CD4-positive, alpha-beta T cell treated with Interleukin-4 for 1 hour (primary cell): ENCODE measurements at places on chromosomes 11 and 22.
A peak's percentile ranks its signal among the peaks of the same experiment; 100 is the strongest.

- DNase-seq = no peak
These were observed 21.0 kb upstream of the TMEM86A start for GRCh38 chr11:18677560-18677959.

GRCh38 chr22:37260901-37261336 is 16.9 kb upstream of the RAC2 start:
- peak; percentile 73 for DNase-seq

DNA sequence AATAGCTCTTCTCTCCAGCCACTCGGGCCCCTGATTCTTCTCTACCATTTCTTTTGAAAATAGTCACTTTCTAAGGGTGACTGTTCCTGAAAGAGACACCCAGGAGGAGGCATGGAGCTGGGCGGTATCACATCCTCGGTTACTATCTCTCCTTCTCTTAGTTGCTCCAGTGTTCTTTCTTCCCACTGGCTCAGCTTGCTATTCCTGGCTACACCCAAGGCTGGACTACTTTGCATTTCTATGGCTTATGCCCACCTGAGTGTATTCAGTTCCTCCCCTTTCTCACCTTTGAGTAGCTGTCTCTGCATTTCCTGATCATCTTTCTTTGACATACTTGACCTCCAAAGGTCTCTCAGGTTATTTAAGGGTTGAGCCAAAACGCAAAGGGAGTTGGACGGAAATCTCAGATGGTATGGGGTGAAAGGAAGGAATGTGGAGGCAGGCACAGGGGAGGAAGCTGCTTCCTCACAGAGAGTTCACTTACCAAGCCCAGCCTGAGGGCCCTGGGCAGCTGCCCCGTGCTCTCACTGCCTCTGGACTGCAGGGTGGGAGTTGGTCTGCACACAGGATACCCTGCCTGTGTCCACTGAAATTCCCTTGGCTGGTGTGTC is 155.7 kb downstream of the SNX19 start:
- no peak for DNase-seq

DNA sequence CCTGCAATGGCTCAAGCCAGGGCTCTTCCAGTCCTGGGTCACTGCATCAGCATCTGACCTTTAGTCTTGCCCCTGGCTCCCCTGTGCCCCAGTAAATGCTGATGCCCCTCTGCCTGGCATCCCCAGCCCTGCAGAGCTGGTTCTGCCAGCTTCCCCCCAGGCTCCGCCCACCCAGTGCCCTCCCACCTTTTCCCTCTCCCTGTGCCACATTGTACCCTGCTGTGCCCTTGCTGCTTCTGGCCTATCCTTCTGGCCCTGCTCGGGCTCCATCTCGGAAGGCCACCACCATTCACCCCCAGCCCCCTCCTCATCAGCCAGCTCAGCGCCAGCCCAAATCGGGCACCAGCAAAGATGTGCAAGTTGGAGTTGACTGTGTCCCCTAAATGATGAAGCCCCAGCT is 7.4 kb downstream of the CAPN5 start:
- DNase-seq = no peak

- peak; percentile 59 for DNase-seq
These were observed 48.9 kb downstream of the RELT start for GRCh38 chr11:73425108-73425507.

GRCh38 chr22:47918276-47918921 is 1155.9 kb downstream of the TBC1D22A start:
- peak; percentile 47 for DNase-seq

GRCh38 chr11:33867561-33867960 is 24.3 kb downstream of the LMO2 start:
- DNase-seq = no peak

- DNase-seq = peak; percentile 54
These were observed 104.7 kb downstream of the KIAA1671 start for GRCh38 chr22:25057013-25057881.

- DNase-seq = no peak
These were observed 108.9 kb upstream of the NCAM1 start for GRCh38 chr11:112852143-112852866.

- DNase-seq = no peak
These were observed 12.6 kb upstream of the TFIP11 start for GRCh38 chr22:26524870-26525269.

DNA sequence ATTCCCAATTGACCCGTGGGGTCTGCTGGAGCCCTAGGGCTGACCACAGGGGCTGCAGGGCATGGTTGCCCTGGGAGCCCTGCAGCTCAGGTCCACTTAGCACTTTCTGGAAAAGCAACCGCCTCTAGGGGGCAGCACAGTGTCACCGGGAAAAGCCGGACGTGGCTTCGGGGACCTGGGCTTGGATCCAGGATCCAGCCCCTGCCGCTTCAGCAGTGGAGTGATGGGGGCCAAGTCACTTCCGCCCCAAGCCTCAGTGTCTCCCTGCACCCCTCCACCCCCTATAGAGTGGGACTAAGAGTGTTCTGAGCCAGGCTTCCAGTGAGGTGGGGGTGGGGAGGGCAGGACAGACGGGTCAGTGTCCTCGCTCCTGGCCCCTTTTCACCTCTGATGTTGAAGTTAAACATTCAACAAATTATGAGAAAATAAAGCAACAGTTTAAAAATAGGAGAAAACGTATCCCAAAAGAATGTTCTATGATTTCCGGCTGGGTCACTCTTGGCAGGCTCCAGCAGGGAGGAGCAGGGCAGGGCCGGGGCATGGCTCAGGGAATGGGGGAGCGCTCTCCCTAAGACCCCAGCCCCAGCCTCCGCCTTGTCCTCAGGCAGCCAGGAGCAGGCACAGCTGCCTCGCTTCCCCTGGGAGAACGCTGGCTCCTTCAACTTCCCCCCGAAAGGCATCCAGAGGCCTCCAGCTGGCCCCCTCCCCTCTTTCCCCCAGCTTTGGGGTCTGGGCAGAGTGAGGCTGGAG is 96.5 kb upstream of the FGF3 start:
- DNase-seq = peak; percentile 4

GRCh38 chr11:34308049-34308912 is 49.5 kb downstream of the ABTB2 start:
- no peak for DNase-seq

DNA sequence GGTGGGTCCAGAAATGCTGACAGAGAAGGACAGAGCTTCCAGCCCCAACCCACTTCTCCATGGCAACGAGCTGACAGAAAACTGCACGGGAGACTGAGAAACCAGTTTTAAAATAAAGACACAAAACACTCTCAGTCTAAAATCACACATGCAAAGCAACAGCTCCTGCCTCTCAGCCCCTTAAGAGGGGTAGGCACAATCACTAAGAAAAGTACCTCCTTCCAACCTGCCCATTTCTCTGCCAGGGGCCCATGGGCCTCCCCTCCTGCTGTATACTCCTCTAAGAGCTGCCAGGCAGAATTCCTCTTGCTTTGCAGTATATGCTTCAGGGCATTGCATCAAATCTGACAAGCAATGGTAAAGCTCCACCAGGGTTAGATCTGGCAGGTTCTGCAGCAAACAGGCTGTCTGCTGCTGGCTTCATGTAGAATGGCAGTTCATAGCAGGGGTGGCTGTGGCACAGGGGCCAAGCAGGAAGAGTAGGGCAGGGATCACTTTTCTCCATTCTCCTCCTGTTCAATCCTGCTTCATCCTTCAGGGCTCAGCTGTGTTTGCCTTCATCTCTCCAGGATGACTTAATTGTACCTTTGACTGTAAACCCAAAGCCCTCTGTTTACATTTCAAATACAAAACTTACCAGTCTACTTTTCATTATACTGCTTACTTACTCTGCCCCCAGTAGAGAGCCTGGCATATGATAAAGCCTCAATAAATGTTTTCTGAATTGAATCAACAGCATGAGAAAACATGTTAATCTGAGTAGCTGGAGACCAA is 77.7 kb downstream of the KCNC1 start:
- DNase-seq = no peak

- no peak for DNase-seq
These were observed 622.1 kb upstream of the KIRREL3 start for GRCh38 chr11:127622686-127623085.

GRCh38 chr22:29152954-29153719 is 52.6 kb upstream of the EMID1 start:
- no peak for DNase-seq

DNA sequence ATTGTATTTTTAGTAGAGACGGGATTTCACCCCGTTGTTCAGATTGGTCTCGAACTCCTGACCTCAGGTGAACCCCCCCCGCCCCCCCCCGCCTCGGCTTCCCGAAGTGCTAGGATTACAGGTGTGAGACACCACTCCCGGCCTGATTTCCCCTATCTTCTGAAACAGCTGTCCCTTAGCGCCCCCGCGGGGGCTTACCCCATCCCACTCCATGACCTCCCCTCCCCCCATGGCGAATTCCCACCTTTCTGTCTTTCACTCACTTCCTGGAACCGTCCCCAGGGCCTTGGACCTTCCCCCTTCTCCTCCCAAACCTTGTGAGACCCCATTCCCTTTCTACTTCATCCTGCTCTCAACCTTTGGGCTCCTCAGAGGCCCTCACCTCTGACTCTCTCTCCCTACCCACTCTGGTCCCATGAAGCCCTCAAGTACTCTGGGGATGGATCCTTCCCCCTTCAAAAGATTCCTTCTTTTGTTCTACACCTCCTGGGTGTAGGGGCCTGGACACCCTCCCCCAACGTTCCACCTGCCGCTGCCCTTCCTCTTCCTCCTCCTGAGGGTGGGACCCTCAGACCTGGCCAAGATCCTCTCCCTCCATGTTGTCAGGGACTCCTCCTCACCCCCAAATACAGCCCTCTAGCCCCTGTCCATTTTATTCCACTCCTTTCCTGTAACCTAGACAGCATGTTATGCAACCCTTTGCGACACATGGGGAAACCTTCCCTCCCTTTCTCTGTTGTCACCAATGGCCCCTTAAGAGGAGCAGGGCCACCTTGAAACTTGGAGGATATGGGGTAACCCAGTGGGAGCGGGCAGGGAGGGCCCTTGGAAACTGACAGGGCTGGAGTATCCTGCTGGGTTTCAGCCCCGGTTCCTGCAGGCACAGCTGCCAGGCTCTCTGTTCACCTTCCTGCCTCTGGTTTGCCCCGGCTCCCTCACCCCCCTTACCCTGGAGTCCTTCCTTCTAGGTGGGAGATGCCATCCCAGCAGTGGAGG is 1.1 kb downstream of the PRDX5 start:
- no peak for DNase-seq

DNA sequence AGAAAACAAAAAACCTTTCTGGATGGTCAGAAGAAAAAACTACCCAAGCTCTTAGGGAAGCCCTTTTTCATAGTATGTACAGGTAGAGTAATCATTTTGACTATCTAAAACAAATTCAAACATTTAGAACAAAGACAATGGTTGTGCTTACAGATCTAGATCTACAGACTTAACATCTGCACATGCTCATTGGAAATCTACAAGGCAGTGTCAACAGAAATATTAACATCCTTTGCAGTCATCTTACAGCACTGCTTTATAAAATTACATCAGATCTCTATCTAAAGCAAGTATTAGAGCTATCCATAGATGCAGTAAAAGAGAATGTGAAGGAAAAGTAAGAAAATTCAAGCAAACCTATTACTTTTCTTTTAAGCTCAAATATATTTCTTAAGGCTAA is 110.3 kb downstream of the CADM1 start:
- no peak for DNase-seq

- no peak for DNase-seq
These were observed 20.6 kb upstream of the TPH1 start for GRCh38 chr11:18066626-18067025.

DNA sequence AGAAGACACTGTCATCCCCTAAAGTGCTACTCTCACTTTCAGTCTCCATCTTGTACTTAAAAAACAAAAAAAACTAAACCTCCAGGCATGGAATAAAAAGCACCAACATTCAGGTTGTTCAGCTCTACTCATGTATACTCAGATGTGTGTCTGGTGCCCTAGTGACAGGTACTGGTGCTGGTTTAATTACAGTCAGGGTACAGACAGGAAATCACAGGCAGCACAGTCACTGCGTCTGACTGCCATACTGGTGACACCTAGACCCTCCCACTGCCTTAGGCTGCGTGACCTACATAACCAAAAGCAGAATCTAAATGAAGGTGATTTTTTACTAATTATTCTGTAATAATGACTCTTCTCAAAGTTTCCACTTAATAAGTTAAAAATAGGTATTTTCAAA is at the start of gene ARHGAP32:
Gene ARHGAP32, minus strand, starts transcription at position 176 of the 400 bp plus-strand sequence. Its CDS starts 127 bp downstream, at position 49.
- no peak for DNase-seq

- no peak for DNase-seq
These were observed 29.9 kb upstream of the JAM3 start for GRCh38 chr11:134038897-134039470.

GRCh38 chr11:6737872-6738466 is 33.8 kb downstream of the OR2AG2 start:
- DNase-seq = peak; percentile 85

- no peak for DNase-seq
These were observed 1.5 kb downstream of the FXYD6 start for GRCh38 chr11:117874910-117875381.

- no peak for DNase-seq
These were observed 85.8 kb downstream of the EFCAB6 start for GRCh38 chr22:43726322-43726721.

- no peak for DNase-seq
These were observed 69.7 kb downstream of the APIP start for GRCh38 chr11:34846467-34846866.

DNA sequence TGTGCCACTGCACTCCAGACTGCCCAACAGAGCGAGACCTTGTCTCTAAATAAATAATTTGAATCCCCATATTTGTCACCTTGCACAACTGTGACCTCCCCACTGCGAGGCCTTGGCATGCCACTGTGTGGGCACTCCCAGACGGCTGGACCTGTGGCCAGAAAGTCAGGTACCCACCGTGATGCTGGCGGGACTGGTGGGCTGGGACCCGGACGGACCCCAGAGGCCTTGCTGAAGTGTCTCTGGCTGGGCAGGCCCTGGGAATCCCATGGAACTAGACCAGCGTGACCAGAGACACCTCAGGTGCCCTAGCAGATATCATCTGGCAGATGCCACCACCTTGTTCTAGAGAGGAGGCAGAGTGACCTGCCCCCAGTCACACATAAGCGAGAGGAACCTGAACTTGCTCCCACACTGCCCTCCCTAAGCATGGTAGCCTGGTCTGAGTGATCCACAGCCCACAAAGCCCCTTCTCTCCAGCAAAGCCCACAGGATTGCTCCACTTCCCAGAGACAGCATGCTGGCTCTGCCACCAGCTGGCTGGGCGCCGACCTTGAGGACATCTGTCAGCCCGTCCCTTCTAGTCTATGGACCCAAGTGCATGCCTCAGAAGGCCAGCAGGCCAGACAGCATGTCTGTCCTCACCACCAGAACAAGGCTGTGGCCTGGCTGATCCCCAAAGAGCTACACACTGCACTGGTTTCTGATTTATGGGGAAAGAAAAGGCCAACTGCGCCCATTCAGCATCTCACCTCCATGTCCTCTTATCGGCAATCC is 9.5 kb downstream of the MACROD1 start:
- DNase-seq = no peak

- DNase-seq = no peak
These were observed 2.0 kb downstream of the CD3E start for GRCh38 chr11:118306556-118306955.

DNA sequence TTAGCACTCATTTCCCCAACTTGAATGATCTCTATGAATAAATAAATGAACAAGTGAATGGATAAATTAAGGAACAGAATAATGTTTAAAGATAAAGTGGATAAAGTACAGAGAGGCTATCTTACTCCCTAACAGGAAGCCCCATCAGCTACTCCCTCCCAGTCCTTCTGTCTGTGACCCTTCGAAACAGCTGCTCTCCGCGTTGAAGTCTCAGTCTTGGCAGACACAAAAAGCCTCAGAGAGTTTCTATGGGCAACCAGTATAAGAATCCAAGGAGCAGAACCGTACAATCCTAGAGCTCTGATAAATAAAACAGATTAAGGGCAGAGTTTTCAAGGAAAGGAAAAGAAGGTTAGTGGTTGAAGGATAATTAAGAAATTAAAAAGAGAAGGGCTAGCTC is 35.0 kb downstream of the GUCY1A2 start:
- DNase-seq = no peak
